ENCODE measurements at places on chromosomes 4 and X. TPM values are rescaled to one million over a fixed set of nuclear protein-coding genes. Genes with fewer than 3 reads are reported as not detected.

DNA sequence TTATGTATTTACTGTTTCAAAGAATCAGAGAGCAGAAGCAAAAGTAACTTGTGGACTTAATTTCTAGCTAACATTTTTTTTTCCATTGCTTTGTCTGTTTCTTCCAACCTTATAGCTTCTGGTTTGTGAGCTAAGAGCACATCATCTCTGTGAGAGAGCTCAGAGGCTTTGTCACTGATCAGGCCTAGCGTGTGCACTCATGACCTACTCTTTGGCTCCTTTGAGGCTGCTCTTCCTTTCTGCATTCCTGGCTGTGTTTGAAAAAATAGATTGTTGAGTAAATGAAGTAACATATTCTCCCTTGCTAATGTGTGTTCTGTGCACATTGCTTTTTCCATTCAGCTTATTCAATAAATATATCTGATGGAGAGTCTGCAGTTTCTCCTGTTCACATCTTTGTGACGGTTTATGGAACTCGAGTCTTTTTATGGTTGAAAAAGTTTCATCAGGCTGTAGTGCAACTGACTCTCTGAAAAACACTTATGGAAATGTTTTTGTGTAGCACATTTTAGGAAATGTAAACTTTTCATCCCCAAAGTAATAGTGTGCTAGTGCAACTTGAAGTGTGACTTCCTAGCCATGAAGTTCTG is 133.0 kb downstream of the RAPGEF2 start:
- no peak for DNase-seq

RBM3 gene
- total RNA-seq, result 242 TPM

RASL11B gene
- 3.7 TPM for total RNA-seq

DNA sequence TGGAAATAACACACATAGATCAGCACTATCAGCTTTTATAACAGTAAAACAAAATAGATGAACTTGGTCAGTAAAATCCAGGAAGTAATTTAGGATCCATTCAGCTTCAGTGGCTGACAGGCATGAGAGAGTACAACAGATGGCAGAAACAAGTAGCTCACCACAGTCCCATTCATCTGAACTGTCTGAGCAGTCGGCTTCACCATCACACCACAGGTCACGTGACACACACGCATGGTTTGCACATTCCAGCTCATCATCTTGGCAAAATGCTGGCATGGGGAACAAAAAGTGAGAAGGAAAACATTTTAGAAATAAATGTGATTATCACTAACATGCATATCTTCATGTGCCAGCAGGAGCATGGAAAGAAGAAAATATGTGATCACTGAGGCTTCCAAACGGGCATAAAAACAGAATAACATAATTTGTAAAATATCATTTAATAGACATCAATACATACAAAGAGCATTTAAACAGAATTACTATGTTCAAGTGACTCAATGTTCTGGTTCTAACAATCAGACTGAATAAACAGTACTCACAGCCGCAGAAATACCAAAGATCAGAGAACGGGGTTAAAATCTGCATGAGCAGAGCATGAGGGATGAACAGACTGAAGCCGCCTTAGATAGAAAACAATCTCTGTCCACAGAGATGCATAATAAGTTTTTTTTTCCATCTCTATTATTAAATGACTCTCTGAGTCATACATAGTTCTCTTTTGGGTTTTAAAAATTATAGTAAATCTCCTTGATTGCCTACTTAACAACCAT is 158.1 kb downstream of the ATP10D start:
- no peak for DNase-seq

DNA sequence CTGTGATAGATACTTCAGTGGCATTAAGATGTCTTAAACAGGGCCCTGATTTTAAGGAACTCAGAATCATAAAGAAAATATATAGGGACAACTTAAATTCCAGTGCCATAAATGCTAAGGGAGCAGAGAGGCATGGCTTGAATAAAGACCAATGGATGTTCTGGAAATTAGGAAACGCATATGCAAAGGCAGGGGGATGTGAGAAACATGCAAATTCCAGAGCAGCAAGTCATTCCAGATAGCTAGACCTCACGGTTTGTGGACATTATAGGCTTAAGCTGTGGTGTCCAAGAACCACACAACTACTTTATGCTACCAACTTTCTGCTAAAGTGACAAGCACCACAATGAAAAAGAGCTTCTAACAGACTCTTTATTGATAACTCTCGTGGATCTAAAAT is 132.6 kb upstream of the ANK2 start:
- no peak for DNase-seq

GRCh38 chr4:98584265-98584664 is 74.1 kb downstream of the TSPAN5 start:
- no peak for DNase-seq

GRCh38 chr4:89914609-89915550 is 20.2 kb downstream of the MMRN1 start:
- no peak for DNase-seq

FAT4 gene
- 10.3 TPM for total RNA-seq

ATOH1 gene
- total RNA-seq, result not detected

- no peak for DNase-seq
Measured at GRCh38 chrX:50648156-50648555, 165.8 kb downstream of the SHROOM4 start.

- DNase-seq, result no peak
Measured at GRCh38 chrX:57822398-57822797, 87.9 kb downstream of the ZXDA start.

FAM9C gene
- total RNA-seq, result not detected

DNA sequence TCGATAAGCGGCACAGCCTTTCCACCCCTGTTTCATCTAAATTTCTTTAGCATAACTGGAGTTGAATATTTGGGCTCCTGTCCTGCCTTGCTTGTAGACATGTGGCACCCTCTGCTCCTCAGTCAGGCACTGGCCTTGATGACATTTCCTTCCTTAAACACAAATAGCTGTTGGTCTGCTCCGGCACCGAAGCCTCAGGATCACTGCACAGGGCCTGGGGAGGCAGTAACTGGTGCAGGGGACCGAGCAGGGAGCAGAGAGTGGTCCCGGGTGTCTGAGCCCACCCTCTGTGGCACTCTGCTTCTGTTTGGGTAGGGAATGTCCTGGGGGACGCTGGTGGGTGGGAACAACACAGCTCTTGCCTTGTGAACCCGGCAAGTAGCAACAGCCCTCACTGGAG is 13.6 kb downstream of the RGS12 start:
- DNase-seq, result no peak

DNA sequence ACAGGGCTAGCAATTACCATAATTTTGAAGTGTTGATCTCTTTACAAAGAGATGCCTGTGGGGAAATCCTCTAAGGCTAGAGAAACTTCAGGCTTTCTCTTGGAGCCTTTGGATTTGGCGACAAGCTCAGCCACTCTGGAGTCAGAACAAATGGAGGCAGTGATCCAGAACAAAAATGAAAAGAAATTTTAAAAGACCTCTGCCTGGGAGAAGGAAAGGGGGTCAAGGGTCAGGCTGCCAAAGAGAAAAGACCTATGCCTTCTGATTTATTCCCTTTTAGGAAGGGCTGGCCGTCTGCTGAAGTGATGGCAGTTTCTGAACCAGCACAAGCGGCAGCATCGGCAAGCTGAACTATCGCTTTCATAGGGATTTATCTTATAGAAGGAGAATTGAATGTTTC is 140.8 kb upstream of the SFRP2 start:
- no peak for DNase-seq

BST1 gene
- total RNA-seq, result 8.7 TPM

KIT gene
- 2.3 TPM for total RNA-seq

GRCh38 chr4:78347527-78347926 is 204.0 kb upstream of the ANXA3 start:
- no peak for DNase-seq

MED28 gene
- 28.9 TPM for total RNA-seq

DNA sequence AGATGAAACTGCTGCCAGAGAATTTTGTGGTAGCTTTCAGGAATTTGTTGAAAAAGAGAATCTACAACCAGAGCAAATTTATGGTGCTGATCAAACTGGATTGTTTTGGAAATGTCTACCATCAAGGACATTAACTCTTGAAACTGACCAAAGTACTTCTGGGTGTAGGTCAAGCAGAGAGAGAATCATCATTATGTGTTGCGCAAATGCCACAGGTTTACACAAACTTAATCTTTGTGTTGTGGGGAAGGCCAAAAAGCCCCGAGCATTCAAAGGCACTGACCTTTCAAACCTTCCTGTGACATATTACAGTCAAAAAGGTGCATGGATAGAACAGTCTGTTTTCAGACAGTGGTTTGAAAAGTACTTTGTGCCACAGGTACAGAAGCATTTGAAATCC is 2.1 kb downstream of the TIGD2 start:
- DNase-seq, result no peak

DNA sequence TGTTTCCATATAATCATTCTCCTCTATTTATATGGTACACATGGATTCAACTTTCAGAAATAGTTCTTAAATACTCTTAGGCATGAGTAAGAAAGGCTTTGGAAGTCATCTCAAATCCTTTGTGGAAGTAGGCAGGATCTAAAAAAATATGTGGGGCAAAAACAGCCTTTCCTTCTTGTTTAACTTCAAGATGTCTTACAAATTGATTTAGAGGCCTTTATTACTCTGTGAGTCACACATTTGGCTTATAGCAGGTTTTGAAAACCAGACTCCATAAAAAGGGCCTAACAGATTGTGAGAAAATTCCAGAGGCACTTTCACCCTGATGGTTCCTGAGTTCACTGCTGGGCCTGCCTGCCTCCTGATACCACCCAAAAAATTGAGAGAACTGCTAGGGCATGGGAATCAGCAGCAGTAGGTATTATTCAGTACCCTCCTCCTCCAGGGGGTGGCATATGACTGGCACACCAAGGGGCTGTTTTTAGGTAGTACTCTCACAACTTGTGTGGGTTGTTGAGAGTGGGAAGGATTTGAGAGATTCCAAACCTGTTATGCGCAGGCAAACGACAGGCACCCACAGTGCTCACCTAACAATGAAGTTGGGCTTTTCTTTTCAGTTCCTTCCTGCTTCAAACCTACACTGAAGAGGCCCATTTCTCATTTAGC is 162.7 kb upstream of the MBNL3 start:
- DNase-seq, result no peak

GRCh38 chr4:115970859-115971258 is 857.4 kb upstream of the NDST4 start:
- no peak for DNase-seq

- DNase-seq, result peak; percentile 40
Measured at GRCh38 chr4:13944095-13944511, 316.6 kb upstream of the BOD1L1 start.

DNA sequence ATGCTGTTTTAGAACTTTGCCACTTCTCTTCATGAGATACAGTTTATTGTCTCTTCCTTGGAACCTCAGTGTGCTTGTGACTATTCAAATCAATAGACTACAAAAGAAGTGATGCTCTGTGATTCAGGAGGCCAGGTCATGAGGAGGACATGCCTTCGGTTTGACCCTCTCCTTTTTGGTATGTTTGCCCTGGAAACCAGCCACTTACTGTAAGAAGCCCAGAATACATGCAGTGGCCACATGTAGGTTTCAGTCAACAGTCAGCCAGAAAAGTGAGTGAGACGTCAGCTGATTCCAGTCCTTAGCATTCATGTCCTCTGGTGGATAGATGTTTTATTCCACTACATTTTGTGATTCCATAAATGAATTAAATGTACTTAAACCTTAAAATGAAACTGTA is 328.7 kb downstream of the PCDH18 start:
- DNase-seq, result no peak

SOX3 gene
- not detected for total RNA-seq

ZMAT1 gene
- total RNA-seq, result 3.9 TPM

- no peak for DNase-seq
Measured at GRCh38 chrX:149298111-149298510, 207.0 kb downstream of the IDS start.

FAM149A gene
- total RNA-seq, result 13.1 TPM

UGT2B15 gene
- total RNA-seq, result not detected

DNA sequence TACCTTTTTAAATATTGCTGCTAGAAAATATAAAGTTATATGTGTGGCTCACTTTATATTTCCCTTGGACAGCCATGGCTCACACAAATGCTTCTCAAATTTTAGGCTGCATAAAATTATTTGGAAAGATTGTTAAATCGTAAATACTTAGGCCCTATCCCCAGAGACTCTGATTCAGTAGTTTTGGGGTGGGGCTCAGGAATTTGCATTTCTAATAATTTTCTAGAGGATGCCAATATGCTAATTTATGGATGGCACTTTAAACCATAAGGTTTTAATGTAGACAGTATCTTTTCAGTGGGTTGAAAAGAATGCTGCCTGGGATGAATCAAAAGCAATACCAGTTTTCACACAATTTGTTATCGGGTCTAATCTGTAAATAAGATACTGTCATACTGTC is 49.7 kb downstream of the RAP1GDS1 start:
- no peak for DNase-seq

DNA sequence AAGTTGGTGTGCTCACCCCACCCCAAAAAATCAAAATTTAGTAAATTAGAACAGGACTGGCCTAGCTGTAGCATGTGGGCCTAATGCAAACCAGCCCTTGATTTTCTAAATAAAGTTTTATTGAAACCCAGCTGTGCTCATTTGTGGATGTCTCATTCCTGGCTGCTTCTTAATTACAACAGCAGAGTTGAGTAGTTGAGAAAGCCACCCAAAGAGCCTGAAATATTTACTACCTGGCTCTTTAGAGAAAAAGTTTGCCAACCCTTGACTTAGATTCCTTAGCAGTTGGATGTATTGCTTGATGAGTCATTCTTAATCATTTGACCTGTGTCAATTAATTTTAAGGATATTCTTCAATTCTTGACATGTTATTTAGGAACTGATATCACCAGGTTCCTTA is 168.3 kb upstream of the PUDP start:
- DNase-seq, result no peak

CYSLTR1 gene
- total RNA-seq, result 3.1 TPM

- DNase-seq, result no peak
Measured at GRCh38 chrX:97756879-97757278, 873.2 kb downstream of the RPA4 start.

GRCh38 chr4:655464-656151 is 18.5 kb downstream of the ATP5ME start:
- no peak for DNase-seq

GRCh38 chr4:15738877-15739276 is 36.0 kb downstream of the BST1 start:
- DNase-seq, result no peak

BMPR1B gene
- total RNA-seq, result 0.77 TPM

USP17L29 gene
- not detected for total RNA-seq

DNA sequence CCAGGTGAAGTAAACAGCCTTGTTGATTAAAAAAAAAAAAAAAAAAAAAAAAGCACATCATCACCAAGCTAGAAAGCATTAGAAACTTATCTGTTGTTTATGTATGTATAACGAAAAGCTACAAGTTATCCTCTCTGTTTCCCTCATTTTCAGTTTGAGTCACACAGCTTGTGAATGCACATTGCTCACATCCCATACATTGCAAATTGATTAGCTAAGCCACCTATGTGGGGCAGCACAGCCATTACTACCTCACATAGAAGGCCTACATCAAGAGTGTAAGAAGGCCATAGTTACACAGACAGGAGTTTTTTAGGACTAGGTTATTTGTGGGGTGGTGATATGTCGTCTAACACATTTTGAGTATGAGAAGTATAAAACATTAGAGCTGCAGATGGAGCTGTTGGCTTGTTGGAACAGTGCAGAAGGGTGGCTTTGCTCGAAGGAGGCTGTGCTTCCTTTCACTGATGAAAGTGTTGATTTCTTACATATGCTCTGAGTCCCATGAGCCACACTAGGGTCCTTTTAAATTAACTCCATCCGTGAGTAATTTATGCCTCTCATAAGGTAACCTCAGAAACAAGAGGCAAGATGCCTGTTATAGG is 431.6 kb downstream of the GABRG1 start:
- DNase-seq, result no peak

COX7B gene
- total RNA-seq, result 1,167 TPM

GRCh38 chr4:10951306-10951705 is 266.7 kb upstream of the CLNK start:
- no peak for DNase-seq
